Type B pancreatic cell (in vitro differentiated cells): ENCODE measurements at places on chromosomes 4 and X. TPM values are rescaled to one million over a fixed set of nuclear protein-coding genes. Genes with fewer than 3 reads are reported as not detected.

DNA sequence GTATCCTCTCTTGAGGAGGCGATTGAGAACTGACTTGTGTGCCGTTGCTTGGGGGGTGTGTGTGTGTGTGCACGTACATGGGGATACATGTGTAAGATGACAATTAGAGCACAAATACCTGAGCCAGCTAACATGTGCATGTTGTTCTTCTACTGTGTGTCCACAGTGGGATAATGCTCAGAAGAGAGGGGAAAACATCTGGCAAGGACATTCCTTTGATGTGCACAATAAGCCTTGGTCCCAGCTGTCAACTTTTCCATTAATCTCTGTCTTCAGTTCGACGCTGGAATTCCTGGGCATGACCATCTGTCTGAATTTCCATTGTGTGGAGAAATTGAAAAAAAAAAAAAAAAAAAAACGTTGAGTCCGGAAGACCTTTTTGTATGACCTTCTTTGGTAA lies 592.0 kb upstream of the GALNTL6 start:
- DNase-seq = no peak
- no peak overlapping the region for H3K27ac ChIP-seq
- H3K27me3 ChIP-seq = no peaks in the 10 kb centered on the region
- no peaks in the 10 kb centered on the region for H3K36me3 ChIP-seq

- no peak overlapping the region for H3K4me3 ChIP-seq
- DNase-seq = no peak
- peaks cover 8% of the 10 kb centered on the region for H3K4me1 ChIP-seq
- H3K27ac ChIP-seq = peak overlapping the region; percentile 72
- peaks cover 3% of the 10 kb centered on the region for H3K27me3 ChIP-seq
- no peaks in the 10 kb centered on the region for H3K36me3 ChIP-seq
Observed at GRCh38 chrX:11437642-11438379, 144.6 kb downstream of the AMELX start.

DNA sequence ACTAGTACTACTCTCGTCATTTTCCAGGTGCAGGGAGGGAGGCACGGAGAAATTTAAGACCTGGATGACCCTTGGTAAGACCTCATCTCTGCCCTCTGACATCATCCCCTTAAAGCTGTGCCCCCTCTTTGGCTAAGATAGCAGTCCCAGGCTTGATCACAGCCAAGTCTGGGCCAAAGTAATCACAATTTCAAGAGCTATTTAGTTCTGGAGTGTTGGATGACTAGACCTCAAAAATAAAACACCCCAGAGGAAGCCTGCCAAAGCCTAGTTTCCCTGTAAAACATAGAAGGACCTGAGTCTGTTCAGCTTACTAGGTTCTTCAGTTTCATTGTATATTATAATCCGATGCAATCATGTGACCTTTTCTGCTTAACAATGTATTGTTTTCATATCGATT lies 144.6 kb upstream of the ARHGEF9 start:
- H3K27me3 ChIP-seq = no peaks in the 10 kb centered on the region
- no peaks in the 10 kb centered on the region for H3K36me3 ChIP-seq
- H3K4me1 ChIP-seq = no peaks in the 10 kb centered on the region
- H3K4me3 ChIP-seq = no peak overlapping the region
- H3K27ac ChIP-seq = no peak overlapping the region

DNA sequence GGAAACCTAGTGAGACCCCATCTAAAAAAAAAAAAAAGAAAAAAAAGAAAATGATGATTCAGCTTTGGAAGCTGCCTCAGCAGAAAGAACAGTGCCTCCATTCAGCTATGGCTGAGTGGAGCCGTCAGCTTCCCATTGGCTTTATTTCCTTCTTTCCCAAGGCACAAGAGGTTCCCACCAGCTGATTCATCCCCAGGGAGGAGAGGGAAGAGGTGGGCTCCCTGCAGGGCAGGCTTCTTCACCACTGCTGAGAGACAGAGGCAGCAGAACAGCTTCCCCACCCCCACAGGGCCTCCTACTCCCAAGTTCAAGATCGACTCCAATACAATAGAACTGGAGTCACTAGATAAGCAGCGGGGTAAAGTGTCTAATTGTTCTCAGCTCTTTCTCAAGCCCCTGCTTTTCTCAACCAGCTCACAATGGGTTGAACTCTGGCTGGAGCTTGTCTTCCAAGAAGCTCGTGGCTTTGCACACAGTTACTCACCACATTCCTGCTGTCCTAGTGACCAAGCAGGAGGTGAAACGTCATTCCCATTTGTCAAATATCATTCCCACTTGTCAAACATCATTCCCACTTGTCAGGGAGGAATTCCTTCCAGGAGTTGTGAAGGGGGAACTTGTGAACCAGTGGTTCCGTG lies 47.8 kb downstream of the FHDC1 start:
- H3K27ac ChIP-seq = no peak overlapping the region
- no peaks in the 10 kb centered on the region for H3K4me1 ChIP-seq
- DNase-seq = no peak
- no peaks in the 10 kb centered on the region for H3K36me3 ChIP-seq
- no peak overlapping the region for H3K4me3 ChIP-seq

DNA sequence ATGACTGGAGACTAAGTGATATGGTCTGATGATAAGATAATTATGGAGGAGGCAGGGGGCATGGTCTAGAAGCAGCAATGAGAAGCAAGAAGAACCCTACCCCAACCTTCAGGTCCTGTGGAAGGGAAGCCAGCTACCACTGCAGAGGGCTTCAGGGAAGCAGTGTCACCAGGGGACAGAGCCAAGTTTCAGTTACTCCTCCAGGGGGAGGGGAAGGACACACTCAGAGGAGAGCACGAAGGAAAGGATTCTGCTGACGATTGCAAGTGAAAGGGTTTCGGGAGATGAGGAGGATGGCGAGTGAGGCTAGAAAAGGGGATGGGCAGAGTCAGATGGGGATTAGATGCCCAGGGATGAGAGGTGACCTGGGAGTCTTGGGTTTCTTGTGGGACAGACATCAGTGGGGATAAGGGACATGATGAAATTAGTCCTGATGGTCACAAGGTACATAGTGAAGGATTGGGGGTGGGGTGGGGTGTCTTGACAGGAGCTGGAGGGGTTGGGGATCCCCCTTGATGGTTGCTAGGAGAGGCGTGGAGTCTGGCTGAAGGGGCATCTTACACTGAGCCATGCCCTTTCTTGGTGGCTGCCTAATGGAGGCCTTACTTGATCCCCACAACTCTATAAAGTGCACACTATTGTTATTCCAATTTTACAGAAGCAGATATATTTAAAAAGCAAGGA lies 45.4 kb downstream of the TIGD4 start:
- H3K4me1 ChIP-seq = peaks cover 10% of the 10 kb centered on the region
- H3K27me3 ChIP-seq = peaks cover 3% of the 10 kb centered on the region
- no peaks in the 10 kb centered on the region for H3K36me3 ChIP-seq
- H3K4me3 ChIP-seq = no peak overlapping the region

DNA sequence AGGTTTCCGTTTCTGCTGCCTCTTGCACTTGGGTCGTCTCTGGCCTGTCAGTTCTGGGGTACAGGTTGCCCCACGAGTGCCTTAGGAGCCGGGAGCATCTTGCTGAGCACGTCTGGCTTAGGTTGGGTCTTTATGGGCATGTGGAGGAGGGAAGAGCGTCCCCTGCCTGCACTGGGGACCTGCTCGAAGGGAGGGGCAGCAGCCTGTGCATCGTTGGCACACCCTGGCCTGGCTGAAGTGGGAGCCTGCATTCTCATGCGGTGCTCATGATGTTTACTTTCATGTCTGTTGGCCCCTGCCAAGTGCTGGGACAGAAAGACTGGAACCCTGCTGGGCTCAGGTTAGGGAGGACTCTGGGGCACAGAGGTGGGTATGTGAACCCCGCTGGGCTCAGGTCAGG lies 23.8 kb upstream of the TADA2B start:
- peaks cover 21% of the 10 kb centered on the region for H3K36me3 ChIP-seq
- no peaks in the 10 kb centered on the region for H3K4me1 ChIP-seq
- no peak overlapping the region for H3K27ac ChIP-seq

PCYT1B gene
- total RNA-seq = 5.7 and 21.3 TPM in 2 replicates

MAGEE2 gene
- not detected in 2 replicates for total RNA-seq

SHISA3 gene
- total RNA-seq = 0.24 and 3.0 TPM in 2 replicates

CITED1 gene
- 2.6 and 6.0 TPM in 2 replicates for total RNA-seq
